NCI-H2081 (cell line): ENCODE measurements at places on chromosomes 11 and 22.

GRCh38 chr22:47395481-47395880, 633.0 kb downstream of the TBC1D22A start:
- DNase-seq = no peak

DNA sequence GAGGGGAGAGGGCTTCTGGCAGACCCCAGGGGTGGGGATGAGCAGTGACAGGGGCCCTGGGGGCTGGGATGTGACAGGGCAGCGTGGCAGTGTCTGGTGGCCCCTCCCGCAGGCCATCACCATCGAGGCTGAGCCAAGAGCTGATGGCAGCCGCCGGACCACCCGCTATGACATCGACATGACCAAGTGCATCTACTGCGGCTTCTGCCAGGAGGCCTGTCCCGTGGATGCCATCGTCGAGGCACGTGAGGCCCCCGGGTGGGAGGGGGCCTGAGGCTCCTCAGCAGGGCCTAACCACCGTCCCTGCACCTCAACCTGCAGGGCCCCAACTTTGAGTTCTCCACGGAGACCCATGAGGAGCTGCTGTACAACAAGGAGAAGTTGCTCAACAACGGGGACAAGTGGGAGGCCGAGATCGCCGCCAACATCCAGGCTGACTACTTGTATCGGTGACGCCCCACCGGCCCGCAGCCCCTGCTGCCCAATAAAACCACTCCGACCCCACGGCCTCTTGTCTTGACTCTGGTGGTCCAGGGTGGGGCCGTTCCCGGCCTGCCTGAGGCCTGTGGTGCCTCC, 2.6 kb upstream of the TCIRG1 start:
- no peak for DNase-seq

DNA sequence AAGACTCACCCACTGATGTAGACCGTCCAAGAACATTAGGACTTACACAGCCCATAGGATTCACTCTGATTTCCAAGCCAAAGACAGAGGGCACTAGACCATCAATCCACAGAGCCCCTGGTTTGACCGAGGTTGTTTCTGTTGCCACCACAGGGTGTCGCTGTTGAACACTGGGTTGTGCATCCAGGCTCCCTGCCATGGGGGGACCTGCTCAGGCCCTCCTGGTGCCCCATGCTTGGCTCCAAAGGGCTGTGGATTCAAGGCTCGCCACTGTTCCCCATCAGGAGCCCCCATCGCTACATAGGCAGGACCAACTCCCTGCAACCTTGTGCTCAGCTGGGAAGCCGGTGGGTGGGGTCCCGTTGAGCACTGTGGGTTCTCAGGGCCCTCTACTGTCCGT, 128.0 kb upstream of the ANO1 start:
- DNase-seq = no peak

- no peak for DNase-seq
Observed at GRCh38 chr11:68255526-68255925, 16.2 kb downstream of the C11orf24 start.

DNA sequence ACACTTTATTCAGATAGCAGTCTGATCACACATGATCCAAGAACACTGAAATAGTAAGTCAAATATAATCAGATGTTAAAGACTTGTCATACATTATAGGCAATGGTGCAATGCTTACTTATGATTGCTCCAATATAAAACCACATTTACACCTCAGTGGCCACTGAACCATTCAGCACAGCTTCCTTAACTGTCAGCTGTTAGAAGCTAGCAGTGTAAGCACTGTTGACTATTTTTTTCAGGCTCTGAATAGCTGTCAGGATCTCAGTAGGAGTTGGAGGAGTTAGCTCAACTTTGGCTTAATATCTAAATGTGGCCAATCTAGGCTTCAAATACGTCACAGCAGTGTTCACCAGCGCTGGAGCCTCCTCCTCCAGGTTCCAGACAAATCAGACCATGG, 36.6 kb downstream of the METTL15 start:
- peak; percentile 25 for DNase-seq

- no peak for DNase-seq
Observed at GRCh38 chr11:46733234-46733633, 14.2 kb downstream of the F2 start.

- DNase-seq = no peak
Observed at GRCh38 chr22:33921525-33922348, 1.5 kb upstream of the LARGE1 start.
